Adrenal gland (tissue), 19 donors: ENCODE measurements at places on chromosomes 6 and 20. TPM values are rescaled to one million over a fixed set of nuclear protein-coding genes. Genes with fewer than 3 reads are reported as not detected.

DNA sequence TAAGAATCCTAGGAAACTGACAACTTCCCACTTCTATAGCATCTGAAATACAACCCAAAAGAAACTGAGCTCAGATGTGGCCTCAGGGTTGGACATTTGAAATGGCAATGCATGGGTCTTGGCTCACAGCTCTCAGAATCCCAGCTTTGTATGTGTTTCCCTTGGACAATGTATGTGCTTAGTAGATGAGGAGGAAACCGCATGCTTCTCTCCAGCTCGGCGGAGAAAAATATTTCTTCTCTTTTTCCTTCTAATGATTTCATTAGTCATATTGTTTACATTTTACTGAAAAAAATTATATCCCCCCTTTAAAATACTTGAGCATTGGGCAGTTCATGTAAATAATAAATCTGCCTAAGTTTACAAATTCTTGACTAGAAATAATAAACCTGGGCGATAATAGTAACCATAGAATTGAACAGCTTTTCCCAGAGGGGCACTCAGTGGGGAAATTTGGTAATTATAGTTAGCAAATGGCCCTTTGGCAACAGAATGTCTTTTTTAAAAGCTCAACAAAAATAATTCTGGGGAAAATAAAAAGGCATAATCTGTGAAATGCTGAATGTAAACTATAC, 55.3 kb downstream of the PFDN4 start:
- no peak for DNase-seq

DNA sequence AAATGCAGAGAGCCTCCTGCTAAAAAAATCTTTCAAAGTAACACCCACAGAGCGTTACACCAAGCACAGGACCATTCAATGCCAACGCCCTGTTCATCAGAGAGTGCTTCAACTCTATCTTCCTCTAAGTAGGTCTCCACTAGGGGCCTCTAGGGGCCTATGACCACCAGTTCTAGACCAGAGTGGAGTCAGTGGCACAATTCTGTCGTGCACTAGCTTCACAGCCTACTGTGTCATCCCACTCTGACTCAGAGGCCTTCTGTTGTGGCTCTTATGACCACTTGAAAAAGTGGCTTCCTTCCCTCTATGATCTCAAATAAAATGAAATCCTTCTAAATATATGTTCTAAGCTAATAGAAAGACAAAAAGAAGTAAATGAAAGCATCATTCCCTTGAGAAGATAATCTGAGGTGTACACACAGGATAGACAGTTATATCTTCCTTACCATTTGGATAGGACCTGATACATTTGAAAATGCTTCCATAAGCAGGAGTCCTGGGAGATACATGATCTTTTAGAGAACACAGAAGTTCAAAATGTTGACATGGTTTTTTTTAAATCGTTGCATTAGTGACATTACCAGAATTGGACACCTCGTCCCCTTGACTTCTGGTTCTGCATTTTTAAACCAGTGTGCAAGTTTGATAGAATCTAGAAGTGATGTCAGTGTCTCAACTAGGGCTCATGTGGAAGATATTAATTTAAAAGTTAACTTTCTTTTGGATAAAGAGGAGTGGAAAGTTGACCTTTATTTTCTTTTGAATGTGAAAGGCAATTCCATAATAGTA, 151.9 kb downstream of the SH3BGRL2 start:
- DNase-seq: no peak

DNA sequence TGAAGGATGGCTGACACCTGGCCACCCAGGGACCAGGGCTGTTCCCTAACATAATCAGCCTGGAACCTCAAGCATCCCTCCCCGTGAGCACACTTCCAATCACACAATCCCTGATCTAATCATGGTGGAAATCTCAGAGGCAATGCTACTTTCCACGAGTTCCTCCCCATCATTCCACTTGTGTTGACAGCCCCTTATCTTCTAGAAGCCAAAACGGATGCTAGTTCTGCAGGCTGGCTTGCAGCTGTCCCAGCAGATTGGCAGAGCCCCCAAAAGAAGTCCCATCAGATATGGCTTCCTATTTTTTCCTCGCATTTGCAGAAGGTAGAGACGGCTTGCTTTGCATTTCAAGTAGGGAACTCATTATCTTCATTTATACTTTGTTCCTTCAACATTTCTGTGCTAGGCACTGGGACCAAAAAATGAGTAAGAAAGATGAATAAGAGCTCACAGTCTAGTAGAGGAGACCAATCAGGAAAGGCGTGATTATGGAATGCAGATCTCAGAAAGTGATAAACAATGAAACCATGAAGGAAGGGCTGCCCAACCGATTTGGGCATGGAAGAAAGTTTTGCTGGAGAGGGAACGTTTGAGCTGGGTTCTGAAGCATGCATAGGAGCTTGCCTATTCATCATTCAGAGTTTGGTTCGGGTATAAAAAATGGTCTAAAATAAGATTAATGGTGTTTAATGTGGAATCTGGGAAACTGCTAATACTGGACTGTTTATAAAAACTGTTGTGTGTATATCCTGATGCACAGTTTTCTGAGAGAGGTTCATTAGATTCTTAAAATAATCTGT, 44.6 kb upstream of the TBC1D7 start:
- no peak for DNase-seq

DNA sequence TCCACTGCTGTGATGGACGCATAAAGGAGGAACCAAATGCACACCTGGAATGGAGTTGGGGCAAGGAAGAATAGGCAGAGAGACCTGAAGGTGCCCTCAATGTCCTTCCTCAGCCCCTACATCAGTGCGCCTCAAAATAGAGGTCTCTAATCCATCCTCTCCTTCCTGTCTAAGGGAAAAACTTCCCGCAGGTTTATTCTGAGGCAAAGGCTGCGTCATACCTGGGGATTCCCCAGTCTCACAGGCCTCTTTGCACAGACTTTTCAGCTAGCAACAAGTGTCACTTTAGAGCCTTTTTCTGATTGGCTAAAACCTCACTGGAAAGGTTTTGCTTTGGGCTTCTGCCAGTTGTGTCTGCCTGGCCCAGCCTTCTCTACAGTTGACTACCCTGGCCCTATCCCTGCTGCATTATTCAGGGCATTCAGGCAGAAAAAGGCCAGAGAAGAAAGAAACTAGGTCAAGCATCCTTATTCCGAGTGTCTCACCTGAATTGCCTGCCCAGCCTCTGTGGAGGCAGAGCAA, 1.8 kb upstream of the HLA-DQB1 start:
- DNase-seq: peak; percentile 63

- no peak for DNase-seq
Measured at GRCh38 chr20:48797275-48797825, 30.4 kb downstream of the PREX1 start.

GRCh38 chr20:21632031-21632734, 73.3 kb upstream of the PAX1 start:
- no peak for DNase-seq

DNA sequence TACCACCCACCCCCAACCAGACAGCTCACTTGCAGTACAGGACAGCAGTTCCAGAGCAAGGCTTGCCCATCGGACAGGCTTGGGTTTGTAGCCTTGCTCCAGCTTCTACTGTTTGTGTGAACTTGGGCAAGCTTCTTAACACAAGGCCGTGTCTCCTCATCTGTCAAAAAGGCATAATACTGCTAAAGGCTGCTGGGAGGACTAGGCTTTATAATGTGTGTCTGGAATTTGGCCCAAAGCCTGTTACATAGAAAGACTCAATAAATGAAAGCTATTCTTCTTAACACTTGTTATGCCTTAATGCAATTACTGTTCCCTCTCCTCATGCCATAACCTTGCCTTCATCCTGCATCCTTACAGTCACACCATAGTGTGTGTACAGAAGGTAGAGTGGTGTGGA, 43.4 kb downstream of the LYRM4 start:
- no peak for DNase-seq

Gene PTK6
- not detected for total RNA-seq

GRCh38 chr6:136520517-136520916, 29.7 kb downstream of the MAP7 start:
- no peak for DNase-seq

Gene COL12A1
- 41.7 TPM for total RNA-seq

- peak; percentile 88 for DNase-seq
Measured at GRCh38 chr20:1933465-1933870, 38.3 kb downstream of the SIRPA start.

GRCh38 chr6:4853349-4853748, 77.1 kb downstream of the CDYL start:
- no peak for DNase-seq

DNA sequence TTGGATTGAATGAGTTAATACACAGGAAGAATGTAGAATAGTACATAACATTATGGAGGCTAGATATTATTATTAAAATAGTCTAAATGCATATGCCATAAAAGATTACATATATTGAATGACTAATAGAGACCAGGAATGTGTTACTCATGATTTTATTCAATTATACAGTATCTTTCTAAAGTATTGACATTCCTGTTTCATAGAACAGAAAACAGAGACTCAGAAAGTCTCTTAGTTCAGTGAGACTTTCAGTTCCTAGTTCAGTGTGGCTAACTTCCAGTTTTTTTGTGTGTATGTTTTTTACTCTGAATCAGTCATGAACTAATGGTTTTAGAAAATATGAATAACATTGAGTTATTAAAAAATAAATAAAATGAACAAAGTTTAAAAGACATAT, 34.6 kb upstream of the TMEM244 start:
- DNase-seq: no peak

Gene SIRPB2
- total RNA-seq: 11.7 TPM

GRCh38 chr6:76942203-76942966, 520.9 kb downstream of the HTR1B start:
- no peak for DNase-seq

- DNase-seq: peak; percentile 17
Measured at GRCh38 chr6:18118330-18118729, 4.1 kb downstream of the NHLRC1 start.

DNA sequence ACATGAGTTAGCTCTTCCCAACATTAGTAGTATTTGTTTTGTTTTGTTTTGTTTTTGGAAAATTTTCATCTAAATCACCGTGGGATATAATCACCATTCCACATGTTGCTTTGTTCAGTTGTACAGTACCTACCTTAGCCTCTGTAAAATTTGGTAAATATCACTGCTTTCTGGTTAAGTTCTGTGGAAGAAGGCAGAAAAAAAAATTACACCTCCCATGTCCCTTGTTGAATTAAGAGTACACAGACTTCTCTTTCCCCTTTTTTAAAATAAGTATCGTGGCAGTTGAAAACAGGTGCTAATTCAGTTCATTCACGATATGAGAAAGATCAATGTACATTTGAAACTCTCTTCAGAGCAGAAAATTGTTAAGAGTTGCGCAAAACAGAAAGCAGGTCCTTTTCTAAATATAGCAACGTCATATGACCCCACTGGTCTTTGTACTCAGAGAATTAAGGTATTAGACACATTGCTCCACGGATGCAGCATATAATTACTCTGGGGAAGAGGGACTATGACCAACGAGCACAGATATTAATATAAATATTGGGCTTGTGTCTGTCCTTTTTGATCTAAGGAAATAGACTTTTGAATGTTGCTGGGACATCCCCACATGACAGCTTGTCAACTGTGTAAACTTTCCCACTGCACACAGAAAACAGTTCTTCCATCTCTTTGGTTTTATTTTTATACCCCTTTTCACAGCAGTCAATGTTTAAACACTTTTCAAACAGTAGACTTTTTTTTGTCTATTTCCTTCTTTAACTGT, 58.6 kb upstream of the ZNF217 start:
- DNase-seq: no peak

DNA sequence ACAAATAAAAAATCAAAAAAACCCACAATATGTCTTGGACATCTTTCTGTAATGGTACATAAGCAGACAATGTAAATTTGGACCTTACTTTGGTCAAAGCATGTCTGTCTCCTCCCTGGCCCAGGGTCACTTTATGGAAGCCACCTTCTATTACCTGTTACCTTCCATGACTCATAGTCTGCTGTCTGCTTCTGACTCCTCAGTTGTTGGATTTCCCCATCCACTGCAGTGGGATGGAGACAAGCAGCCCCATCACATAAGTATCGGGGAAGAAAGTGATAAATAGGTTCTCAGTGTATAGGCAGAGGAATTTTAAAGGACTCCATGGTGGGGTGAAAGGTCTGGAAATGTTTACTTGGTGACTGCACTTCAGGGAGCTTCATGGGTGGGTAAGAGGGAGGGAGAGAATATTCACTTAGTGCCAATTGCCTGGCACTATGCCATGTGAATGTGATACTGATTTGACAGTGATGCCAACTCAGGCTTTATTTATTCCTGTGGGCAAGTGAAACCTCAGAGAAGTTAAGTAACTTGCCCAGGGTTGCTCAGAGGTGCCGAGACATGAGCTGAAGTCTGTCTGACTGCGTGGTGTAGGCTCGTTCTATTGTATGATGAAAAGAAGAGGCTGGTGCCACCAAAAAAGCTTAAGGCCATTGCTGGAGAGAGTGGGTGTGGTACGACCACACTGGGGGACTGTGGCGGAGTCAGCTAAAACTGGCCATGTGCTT, 175.6 kb upstream of the RNF24 start:
- DNase-seq: no peak

DNA sequence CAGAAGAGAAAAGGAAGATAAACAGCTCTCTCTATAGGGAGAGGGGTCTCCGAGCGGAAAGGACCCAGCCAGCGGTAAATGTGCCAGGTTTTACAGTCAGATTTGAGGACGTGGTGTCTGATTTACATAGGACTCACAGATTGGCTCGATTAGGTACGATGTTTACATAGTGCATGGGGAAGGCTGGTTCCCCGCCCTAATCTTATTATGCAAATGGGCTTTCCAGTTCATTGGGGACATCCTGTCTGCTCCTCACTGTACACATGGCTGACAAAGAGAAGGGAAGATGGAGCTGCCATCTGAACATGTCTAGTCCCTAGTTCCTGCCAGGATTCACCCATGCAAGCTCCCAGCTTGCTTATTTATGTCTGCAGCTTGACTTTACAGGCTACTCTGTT, 119.9 kb downstream of the RNF144B start:
- DNase-seq: no peak

DNA sequence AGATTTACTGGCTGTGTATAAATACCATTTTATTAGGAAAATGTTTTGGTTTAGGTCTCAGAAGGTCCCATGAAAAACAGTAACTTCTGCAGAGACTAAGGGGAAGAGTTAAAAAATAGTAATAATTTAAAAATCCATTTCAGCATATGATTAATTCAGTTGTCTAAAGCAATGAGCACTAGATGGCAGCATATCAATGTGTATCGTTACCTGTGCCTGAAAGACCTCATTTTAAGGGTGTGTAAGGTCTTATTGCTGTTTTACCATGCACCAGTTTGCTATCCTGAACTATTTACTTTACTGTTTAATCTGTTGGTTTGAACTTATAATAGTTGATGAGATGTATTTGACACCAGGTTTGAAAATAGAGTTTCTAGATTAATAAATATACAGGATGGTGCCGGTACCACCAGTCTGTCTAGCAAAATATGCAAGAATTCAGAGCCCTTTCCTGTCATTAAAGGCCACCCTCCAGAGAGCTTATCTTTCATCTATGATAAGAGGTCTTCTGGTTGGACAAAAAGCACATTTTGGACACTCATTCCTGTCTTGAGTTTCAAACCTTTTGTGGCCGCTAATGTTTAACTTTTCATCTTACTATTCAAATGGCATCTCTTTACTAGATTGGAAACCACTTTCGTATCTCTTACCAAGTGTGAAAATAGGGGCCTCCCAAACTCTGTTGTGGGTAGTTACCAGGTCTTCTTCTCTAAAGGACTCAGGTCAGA, 8.9 kb upstream of the AHI1 start:
- no peak for DNase-seq

- DNase-seq: no peak
Measured at GRCh38 chr6:137495703-137496336, 1.6 kb upstream of the OLIG3 start.
